Peyer's patch (tissue), 4 donors: ENCODE measurements at places on chromosomes 7 and 10. TPM values are rescaled to one million over a fixed set of nuclear protein-coding genes. Genes with fewer than 3 reads are reported as not detected.

DNA sequence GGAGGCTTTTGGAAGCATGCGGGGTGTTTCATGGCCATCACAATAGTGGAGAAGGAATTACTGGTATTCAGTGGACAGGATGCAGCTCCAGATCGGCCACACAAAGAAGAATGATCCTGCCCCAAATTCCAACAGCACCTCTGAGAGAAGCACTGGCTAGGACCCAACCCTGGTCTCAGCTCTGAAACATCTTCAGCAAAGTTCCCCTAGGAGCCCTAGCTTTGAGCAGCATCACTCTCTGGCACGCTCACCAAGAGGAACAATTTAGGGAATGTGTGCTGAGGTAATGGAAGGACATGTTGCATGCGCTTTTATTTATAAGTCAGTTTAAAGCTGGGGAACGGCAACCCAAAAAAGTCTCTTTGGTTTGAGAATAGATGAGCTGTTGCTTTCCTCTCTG lies 5.5 kb upstream of the OPN1SW start:
- no peaks in the 10 kb centered on the region for H3K4me1 ChIP-seq
- H3K27ac ChIP-seq = no peak overlapping the region
- DNase-seq = no peak
- H3K36me3 ChIP-seq = no peaks in the 10 kb centered on the region
- H3K4me3 ChIP-seq = no peak overlapping the region

- no peak for DNase-seq
- no peaks in the 10 kb centered on the region for H3K36me3 ChIP-seq
- no peaks in the 10 kb centered on the region for H3K27me3 ChIP-seq
- H3K4me3 ChIP-seq = no peak overlapping the region
- H3K4me1 ChIP-seq = no peaks in the 10 kb centered on the region
Observed at GRCh38 chr7:145696071-145696470, 420.5 kb upstream of the CNTNAP2 start.

The MAGI2 gene
- 12.4 TPM for total RNA-seq

The BUD31 gene
- total RNA-seq = 66.0 TPM

The PRPS1L1 gene
- not detected for total RNA-seq

The PLAU gene
- 2.4 TPM for total RNA-seq

The HIBADH gene
- total RNA-seq = 39.6 TPM

The SLC29A4 gene
- 4.3 TPM for total RNA-seq
